ENCODE measurements at places on chromosomes 1 and 21.

DNA sequence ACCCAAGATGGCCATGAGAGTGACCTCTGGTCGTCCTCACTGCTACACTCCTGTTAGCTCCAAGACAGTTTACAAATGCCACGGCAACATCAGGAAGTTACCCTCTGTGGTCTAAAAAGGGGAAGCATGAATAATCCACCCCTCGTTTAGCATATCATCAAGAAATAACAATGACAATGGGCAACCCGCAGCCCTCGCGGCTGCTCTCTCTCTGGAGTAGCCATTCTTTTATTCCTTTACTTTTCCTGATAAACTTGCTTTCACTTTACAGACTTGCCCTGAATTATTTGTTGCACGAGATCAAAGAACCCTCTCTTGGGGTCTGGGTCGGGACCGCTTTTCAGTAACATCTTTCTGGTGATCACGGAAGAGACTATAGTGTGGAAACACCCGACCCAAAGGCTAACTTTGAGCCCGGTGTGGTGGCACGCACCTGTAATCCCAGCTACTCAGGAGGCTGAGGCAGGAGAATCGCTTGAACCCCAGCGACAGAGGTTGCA, 19.8 kb upstream of the COX20 start:
- no peak for DNase-seq

GRCh38 chr1:19946331-19946751, 22.9 kb upstream of the PLA2G2E start:
- no peak for DNase-seq

- DNase-seq = no peak
Observed at GRCh38 chr1:109167001-109167506, 46.7 kb upstream of the SARS1 start.

GRCh38 chr1:55690366-55690765, 475.2 kb upstream of the USP24 start:
- no peak for DNase-seq

GRCh38 chr1:150233359-150234308, 2.3 kb downstream of the ANP32E start:
- DNase-seq = no peak

GRCh38 chr1:74463333-74463988, 49.0 kb downstream of the LRRC53 start:
- DNase-seq = no peak

- DNase-seq = no peak
Observed at GRCh38 chr1:1226566-1227362, 5.0 kb downstream of the SDF4 start.

- DNase-seq = no peak
Observed at GRCh38 chr1:30697571-30698376, 25.6 kb downstream of the MATN1 start.

DNA sequence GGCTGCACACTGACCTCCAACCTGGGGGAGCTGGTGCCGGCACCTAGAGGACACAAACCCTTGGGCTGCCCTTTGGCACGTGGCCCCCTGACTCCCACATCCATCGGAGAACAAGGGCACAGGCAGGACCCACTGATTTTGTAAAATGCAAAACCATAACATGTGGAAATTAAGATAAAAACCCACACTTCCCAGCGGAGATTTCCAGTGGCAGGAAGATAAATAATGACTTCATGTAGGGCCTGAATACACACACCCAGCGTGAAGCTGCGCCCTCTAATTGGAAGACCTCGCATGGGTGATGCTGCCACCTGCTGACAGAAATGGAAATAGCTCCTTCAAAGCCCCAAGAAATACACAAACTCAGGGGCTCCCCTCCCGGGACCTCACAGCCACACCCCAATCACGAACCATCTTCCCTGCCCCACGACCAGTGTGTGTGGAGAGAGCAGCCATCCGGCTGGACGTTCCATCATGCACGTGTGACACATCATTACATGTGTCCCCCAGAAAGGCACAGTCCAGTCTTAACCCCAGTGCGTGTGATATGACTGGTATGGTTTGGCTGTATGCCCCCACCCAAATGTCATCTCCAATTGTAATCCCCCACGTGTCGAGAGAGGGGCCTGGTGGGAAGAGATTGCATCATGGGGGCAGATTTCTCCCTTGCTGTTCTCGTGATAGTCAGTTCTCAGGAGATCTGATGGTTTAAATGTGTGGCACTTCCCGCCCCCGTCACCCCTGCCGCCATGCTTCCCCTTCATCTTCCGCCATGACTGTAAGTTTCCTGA, 5.7 kb upstream of the TPRG1L start:
- DNase-seq = no peak

DNA sequence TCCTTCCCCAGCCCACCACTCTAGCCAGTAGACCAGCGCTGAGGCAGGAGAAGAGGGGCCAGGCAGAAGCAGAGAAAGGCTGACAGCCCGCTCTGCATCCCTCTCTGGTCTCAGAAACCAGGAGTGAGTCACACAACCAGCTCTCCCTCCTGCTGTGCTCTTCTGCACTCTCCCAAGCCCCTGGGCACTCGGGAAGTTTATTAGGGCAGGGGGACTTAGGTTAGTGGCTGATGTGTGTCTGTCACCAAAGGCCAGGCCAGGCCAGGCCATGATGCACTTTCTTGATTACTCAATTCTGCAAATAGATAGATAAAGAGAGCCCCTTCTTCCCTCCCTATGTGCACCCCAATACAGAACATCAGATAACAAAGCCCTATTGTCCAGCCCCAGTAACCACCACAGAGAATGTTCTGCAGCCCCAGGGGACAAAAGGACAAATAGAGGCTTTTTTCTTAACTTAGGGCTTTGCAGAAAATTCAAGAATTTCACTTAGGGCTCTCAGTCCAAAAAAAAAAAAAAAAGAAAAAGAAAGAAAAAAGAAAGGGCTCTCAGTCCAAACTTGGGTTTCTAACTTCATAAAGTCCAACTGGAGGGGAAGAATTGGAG, 52.9 kb upstream of the CNTN2 start:
- no peak for DNase-seq

DNA sequence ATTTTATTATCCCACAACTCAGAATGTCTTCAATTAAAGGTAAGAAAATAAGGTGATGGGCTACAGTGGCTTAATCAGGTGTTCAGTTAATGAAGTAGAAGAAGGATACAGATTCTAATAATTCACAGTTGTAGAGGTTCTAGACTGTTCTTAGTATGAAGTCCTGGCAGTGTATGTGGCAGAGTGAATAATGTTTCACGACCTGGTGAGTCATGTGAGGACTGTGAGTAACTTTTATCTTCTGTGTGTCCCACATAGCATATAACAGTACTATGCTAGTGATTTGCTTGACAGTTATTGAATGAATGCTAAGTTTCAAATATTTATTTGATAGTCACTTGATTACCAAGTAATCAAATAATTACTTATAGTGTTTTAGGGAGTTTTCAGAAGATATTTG, 20.0 kb downstream of the SLC16A4 start:
- no peak for DNase-seq

DNA sequence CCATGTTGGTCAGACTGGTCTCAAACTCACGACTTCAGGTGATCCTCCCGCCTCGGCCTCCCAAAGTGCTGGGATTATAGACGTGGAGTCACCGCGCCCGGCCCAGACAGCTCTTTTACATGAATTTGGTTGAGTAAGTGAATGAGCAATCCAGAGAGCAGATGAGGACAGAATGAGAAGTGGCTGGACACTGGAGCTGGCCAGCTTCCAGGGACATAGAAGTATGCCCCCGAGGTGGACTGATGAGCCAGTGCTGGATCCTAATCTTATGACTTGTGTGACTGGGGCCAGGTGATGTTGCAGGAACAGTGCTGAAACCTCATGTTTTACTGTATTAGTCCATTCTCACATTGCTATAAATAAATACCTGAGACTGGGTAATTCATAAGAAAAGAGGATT, 35.9 kb upstream of the KANK4 start:
- no peak for DNase-seq

DNA sequence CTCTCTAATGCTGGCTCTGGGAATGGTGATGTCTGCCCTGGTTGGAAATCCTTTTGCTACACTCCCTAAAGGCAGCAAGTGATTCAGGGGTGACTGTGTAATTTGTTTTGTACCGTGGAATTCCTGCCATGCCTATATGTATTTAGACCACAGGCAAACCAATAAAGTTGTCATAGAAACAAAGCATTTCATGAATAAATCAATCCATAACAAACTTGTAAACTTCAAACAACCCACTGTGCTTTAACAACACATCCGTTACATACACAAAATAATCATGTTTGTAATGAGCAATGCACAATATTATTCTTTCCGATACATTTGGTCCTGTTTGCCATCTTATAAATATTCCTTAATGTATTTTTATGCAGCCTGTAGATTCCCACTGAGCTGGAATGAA, 330.3 kb upstream of the SNX7 start:
- DNase-seq = no peak

DNA sequence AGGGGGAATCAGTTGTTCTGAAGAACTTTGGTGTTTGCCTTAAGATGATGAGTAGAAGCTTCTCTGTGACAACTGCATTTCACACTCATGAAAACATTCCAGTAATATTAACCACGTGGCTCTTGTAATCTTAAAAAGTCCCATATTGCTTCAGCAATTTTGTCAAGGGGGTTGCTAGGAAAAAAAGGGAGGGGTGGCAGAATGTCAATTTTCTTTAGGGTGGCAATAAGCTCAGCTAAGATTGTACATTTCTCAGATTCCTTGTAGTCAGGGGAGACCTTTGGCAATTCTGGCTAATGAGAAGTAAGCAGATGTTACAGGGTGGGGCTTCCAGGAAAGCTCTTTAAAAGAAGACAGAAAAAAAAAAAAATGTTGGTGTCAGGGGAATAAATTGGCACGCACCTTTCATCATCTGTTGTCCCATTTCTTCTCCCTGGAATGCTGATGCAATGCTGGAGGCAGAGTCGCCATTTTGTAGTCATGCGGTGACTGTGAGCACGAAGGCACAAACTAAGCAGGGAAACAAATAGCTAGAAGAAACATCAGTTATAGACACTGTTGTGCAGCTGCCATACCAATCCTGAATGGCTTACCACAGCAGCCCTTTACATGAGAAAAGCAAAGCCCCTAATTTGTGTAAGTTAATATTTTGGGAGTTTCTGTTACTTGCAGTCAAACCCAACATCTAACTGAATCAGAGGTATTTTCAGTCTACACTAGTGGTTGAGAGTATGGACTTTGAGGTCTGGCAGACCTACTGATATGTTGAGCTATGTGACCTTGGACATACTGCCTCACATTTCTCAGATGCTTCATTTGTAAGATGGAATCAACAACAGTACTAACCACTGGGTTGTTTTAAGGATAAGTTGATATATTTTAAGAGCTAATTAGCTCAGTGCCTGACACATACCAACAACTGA, 56.1 kb upstream of the MRPS6 start:
- DNase-seq = no peak

GRCh38 chr21:43916691-43917514, 51.9 kb downstream of the AGPAT3 start:
- no peak for DNase-seq

- no peak for DNase-seq
Observed at GRCh38 chr1:245666412-245666811, 511.6 kb downstream of the KIF26B start.

DNA sequence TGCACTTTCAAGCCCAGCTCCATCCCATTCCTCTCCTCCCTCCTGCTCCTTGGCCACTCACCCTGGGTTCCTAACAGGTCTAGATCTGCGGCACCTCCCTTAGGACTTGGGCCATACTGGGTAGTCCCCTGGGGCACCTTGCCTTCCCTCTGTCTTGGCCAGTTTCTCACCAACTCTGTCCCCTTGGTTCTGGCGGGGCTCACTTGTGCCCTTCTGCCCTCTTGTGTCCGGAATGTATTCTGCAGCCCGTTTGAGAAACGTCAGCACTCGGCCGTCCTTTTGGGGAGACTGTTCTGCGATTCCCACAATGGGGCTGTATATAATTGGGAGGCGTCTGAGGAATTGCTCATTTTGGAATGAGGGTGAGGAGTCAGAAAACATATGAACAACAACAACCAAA, 162.4 kb downstream of the ZSCAN20 start:
- DNase-seq = no peak

- no peak for DNase-seq
Observed at GRCh38 chr21:37873655-37874054, 42.6 kb downstream of the KCNJ6 start.

GRCh38 chr1:226579781-226580323, 31.3 kb downstream of the STUM start:
- DNase-seq = no peak

DNA sequence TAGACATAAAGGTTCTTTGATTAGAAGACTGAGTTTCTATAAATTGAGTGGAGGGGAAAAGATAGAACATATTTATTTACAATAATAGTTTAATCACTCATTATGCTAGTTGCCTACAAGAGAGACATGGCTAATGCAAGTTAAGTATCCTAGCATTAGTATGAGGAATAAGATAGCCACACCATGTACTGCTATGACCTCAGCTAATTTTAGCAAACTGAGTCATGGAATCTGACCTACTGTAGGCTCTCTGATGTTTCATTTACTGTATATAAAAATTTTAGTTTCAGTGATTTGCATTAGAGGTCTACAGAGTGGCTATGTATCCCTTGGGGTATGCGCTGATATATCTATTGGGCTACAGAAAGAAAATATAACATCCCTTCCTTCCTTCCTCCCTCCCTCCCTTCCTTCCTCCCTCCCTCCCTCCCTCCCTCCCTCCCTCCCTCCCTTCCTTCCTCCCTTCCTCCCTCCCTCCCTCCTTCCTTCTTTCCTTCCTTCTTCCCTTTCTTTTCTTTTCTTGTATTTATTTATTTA, 5.8 kb downstream of the AGL start:
- no peak for DNase-seq

GRCh38 chr1:163093579-163093978, 24.4 kb downstream of the RGS4 start:
- no peak for DNase-seq

DNA sequence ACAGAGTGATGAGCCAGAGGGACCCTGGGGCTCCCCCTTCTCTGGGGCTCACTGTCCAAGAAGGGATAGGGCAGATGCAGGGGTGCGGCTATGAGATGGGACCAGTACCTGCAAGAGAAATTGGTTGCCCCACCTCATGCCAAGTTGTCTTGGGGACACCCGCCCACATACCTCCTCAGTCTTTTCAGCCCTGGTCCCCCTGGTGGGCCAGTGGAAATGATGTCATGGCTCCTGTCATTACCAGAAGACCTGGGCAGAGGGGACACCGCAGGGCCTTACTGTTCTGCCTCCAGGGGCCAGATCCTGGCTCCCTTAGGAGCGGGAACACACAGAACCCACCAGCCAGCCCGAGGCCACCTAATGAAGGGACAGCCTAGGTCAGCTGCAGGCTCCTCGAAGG, 63.2 kb downstream of the CDK18 start:
- DNase-seq = no peak

GRCh38 chr1:178693366-178693765, 31.7 kb upstream of the RALGPS2 start:
- DNase-seq = no peak

GRCh38 chr1:24871306-24871901, 58.7 kb downstream of the RUNX3 start:
- DNase-seq = no peak

GRCh38 chr1:3577300-3577699, 34.0 kb downstream of the MEGF6 start:
- DNase-seq = no peak

DNA sequence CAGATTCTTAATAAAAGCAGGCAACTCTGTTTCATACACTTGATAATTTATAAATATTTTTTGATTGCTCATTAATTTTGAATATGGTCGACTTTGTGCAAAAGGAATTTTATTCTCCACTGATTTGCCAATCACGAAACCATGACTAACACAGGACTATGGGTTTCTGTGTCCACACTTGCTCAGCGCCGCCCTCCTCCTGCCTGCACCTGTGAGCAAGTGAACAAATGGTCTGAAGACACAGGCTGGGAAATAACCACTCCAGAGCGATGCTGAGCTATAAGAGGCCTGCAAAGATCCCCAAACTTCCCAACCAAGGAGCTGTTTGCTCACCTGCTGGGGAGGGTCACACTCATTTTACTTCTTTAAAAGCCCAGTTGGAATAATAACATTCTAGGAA, 19.6 kb downstream of the ABCB10 start:
- DNase-seq = no peak
